ENCODE measurements at places on chromosomes 5 and 9.

DNA sequence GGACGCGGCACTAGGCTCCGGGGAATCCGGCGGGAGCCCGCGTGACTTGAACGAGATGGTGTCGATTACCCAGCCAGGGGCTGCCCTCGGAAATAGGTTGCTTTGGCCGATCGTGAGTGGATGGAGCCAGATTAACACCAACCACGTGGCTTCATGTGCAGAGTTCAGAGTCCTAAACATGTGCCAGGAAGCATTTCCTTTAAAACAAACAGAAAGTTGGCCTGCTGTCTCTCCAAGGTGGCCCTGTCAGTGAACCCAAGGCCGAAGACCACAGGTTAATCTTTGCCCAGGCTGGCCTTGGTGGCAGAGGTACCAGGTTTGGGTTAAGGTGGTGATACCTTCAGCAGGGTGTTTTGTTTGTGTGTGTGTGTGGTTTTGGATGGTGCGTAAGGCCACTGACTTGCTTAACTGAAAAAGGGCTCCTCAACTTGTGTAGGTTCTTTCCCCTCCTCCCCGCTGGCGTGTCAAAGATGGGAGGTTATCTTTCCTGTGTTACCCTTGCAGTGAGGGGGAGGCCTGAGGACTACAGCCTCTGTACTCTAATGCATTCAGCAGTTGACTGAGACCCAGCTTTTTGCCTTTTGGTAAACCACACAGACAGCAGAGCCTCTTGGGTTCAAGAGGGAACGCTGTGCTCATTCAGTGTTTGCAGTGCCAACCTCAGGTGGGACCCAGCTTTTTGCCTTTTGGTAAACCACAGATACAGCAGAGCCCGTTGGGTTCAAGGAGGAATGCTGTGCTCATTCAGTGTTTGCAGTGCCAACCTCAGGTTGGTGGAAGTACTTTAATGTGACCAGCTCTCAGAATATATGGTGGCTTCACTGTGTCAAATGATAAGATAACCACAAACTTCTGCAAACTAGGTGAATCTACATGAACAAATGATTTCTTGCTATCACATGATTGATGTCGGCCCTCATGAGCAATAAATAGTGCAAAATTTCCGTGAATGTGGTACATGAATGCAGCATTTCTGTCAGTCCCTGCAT, 1.4 kb downstream of the IQGAP2 start:
- DNase-seq: peak; percentile 83

GRCh38 chr5:113035096-113035495, 58.5 kb downstream of the DCP2 start:
- DNase-seq: peak; percentile 17

- DNase-seq: no peak
Measured at GRCh38 chr5:87327998-87328397, 60.3 kb downstream of the RASA1 start.

GRCh38 chr5:22319798-22320197, 533.3 kb downstream of the CDH12 start:
- DNase-seq: no peak

DNA sequence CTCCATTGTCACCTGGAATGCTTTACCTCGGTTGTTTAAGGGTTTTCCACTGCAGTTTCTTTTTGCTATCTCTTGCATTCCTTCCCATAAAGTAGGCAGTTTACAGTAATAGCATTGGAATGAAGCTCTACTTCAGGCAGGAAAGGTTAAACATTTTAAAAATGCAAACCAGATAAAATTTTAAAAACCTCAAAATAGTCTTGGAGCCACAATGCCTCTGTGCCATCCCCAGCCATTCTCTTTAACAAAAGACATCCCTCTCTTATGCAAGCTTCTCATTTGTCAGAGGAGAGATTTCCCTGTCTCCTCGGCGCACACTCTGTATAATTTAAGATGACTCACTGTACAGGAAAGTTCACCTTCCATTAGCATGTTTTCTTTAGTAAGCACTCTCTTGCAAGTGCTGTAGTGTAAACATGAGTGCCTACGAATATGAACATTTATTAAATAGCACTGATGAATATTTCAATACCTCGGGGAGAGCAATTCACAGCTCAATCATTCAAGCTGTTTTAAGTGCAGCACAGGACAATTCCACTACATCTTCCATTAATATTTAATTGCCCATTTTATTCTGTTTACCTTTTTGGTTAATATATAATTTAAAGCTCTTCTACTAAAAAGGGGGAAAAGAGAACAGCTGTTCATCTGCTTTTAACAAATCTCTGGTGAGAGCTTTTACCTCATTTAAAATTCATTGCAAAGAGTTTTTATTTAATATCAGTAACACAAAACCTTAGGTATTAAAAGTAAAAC, 343.6 kb downstream of the SPATA31D1 start:
- no peak for DNase-seq

- DNase-seq: no peak
Measured at GRCh38 chr5:80919678-80920196, 40.4 kb upstream of the RASGRF2 start.

DNA sequence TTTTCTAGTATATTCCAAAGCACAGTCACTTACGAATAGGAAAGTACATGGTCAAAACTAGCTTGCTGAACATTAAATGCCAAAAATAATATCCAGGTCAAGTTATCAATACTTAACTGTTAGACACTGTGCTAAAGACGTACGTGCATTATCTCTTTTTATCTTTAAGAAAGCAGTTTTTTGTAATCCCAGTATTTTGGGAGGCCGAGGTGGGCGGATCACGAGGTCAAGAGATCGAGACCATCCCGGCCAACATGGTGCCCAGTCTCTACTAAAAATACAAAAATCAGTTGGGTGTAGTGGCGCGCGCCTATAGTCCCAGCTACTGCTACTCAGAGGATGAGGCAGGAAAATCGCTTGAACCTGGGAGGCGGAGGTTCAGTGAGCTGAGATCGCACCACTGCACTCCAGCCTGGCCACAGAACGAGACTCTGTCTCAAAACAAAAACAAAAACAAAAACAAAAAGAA, 2.7 kb upstream of the HSPA5 start:
- no peak for DNase-seq

DNA sequence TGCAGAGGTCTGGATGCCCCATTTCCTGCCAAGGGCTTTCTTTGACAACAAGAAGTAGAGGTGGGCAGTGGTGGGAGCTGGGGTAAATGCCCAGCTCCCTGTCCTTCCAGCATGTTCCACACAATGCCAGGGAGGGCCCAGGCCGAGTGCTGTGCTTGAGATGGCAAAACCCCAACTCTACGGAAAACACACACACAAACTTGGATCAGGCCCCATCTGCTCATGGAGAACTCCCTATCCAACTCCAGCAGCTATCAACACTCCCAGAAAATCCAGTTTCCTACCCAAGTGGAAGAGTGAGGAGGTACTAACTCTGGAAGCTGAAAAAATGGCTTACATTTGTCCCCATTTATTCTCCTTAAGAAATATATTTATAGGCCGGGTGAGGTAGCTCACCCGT, 61.1 kb upstream of the FUBP3 start:
- no peak for DNase-seq

GRCh38 chr5:132856011-132856410, 10.3 kb downstream of the GDF9 start:
- DNase-seq: no peak

DNA sequence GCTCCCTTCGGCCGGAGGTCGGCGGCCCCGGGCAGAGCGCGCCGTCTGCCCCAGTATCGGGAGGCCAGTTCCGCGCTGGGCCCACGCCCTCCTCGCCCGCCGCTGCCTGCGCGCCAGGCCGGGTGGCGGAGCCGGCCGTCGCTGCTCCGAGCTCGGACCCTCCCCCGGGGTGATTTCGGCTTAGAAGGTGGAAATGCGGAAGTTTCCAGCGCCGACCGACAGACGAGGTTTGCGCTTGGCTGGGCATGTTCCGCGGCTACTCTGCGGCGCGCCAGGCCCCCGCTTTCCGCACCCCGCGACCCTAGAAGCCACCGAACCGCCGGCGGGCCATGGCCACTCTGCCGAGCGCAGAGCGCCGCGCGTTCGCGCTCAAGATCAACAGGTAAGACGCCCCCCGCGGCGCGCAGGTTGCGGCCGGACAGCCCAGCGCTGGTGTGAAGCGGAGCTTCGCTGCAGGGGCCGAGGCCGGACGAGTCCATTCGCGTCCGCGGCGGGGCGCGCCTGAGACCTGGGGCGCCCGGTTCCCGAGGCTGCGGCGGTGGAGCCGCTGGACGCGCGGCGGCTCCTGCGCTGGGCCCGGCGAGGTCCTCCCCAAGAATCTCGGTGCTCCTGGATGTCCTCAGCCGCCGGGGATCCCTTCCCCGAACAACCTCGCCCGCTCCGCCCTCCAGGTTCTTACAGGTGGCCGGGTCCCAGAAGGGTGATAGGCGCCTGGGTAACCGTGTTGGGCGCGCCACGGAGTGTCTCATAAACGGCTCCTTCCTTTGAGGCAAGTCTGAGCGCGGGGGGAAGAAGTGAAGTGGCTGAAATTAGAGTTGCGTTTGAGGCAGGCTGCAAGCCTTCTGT, at the start of gene DOCK8:
Gene DOCK8, plus strand, starts transcription at position 218 of the 846 bp plus-strand sequence. Its CDS starts 112 bp downstream, at position 330.
- peak; percentile 77 for DNase-seq

DNA sequence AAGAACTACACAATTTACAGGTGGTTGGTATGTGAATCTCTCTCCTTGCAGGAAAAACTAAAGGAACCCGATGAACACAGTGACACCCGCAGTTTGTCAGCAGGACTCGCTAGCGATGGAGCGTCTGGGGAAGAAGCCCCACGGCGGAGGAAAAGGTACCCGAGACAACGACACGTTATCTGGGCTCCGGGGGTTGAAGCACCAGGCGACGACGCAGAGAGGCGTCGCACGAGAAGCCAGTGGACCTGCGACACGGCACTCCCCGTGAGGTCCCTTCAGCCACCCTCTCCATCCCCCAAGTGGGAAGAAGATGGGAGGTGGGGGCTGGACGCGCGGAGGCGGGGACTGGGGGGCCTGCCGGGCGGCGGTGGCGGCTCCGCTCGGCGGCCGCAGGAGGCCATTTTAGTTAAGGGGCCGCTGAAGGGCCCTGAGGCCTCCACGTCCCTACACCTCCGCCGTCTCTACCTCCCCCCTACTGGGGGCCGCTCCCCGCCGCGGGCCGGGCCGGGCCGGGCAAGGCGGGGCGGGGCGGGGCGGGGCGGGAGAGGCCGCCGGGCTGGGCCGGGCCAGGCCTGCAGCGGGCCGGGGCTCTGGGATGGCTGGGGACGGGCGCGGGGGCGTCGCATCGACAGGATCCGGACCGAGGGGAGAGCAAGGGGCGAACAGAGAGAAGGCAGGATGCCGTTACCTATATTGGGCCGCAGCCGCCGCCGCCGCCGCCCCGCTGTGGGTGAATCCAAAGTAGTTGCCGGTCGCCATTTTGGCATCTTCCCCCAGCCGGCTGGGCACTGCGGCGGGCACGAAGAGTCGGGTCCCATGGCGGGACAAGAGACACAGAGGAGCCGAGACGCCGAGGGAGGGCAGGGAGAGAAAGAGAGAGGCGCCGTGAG, 754 bp downstream of the ZFR start:
- DNase-seq: peak; percentile 67

DNA sequence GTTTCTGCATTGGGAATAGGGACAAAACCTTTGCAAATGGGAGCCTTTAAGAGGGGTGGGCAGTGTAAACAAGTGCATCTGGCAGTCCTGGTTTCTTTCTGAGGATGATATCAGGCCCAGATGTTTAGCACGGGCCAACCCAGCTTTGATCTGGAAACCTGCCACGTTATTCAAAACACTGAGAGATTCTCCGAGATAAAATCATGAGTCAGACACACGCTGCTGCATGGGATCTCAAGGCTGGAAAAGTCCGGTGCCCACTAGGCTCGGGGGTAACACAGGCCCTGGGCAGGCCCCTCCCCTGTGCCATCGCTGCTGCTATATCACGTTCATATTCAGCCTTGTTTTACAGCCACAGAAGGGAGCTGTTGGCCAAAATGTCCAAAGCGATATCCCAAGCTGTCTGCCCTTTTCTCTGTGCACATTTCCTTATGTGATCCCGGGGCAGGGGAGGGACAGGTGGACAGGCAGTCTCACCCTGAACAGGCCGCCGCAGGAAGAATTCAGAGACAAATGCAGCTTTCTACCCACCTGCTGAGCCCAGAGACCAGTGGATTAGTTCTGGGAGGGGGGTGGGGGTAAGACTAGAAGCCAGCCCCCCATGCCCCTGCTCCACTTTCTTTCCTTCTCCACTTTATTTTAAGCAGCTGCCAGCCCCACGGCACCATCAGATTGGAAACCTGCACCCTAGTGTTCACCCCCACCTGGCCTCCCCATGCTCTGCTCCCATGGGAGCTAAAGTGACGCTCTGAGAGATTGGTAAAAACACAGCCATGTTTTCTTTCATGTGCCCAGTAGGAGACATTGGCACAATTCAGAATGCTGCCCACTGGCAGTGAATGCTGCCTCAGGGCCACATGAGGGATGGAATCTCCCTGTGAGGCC, 63.1 kb downstream of the TMOD1 start:
- DNase-seq: peak; percentile 9

DNA sequence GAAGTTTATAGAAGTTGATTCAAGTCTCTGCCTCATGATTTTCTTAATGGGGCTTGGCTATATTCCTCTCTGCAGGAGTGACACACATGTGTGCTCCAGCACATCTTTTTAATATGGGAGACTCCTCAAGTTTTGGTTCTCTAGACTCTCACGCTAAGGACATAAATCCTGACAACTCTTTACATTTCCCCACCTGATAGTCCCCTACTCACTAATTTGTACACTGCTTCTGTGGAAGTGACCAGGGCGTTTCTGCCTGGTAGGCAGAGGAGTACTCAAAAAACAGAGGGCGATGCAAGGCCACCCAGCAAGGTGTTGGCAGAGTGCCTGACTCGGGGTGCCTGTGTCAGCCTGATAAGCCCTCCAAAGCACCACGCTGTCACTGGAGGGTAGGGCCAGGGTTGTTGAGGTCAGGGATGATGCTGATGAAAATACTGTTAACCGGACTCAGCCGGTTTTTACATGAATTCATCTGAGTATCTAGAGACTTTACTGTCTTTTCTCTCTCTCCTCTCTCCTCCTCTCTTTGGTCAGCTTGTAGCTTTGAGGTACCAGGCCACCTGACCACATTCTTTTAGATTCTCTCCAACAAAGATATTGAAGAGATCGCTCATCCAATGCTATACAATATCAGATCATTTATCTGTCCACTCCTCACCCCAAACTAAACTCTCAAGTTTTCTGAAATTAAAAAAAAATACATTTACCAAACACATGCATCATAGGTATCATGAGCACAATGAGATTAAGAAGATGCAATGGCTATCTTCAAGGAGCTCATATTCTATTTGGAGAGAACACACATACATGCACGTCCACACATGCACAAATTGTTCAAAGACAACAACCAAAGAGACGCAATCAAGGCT, 205.2 kb downstream of the PIK3R1 start:
- no peak for DNase-seq

DNA sequence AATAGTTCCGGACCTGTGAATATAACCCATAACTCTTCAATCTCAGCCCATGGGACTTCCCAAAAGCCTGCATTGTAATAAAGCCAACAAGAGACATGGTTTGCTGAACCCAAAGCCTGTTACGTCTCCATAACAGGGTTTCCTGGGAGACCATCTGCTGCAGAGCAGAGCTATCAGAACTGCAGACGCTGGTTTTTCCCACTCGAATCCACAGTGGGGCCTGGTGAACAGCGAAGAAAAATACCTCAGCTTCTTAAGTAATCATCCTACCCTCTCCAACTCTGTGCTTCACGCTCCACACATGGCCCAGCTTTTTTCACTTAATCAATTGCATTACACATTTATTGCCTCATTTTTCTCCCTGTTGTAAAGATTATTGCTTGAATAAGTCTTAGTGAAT, 409.5 kb upstream of the GRIA1 start:
- no peak for DNase-seq

- DNase-seq: no peak
Measured at GRCh38 chr9:135363596-135363995, 116.0 kb upstream of the PPP1R26 start.

Data from activated CD8-positive, alpha-beta T cell treated with anti-CD3 and anti-CD28 coated beads, Interleukin-2, amount 10 ng/mL, durations not matched to agents 7 days and 5 days (primary cell).